EH (cell line): ENCODE measurements at places on chromosomes 11 and 22.
A peak's percentile ranks its signal among the peaks of the same experiment; 100 is the strongest.

- no peak for DNase-seq
Measured at GRCh38 chr22:24224468-24224867, 20.4 kb downstream of the GGT5 start.

DNA sequence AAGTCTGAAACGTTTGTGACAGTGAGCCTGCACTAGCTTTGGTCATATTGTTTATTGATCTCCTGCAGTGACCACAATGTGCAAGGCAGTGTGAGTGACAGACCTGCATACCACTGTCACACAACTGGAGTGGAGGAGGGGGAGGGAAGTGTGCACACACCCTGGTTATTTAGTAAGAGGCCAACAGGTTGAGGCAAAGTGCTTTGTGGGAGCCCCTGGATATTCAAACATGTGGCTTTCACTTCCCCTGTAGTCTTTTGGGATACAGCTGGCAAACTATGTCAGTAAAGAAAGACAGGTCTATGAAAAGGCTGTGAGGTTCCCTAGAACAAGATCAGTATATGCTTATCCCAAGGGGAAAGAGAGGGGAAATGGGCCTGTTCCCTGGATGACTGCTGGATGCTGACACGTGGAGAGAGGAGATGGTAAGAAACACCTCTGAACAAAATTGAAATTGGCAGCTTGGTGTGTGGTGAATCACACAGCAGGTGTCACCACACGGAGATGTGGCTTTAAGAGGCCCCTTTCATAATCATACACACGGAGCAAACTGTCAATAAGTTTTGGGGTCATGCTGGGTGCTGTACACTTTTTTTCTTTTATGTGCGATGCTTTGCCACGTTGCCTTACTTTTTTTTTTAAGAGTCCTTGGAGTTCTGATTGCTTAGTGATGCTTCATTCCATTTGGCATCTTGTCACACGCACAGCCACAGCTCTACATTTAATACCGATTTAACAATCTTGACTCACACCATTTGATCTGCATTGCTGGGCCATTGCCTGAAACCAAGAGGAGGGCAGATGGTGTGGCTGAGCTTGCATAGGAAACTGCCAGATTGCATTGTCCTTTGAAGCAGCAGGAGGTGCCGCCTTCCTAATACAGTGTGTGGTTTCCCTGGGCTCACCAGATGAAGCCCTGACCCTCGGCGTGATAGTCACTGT lies 11.3 kb downstream of the OSBP2 start:
- DNase-seq, result peak; percentile 94

GRCh38 chr11:27357250-27357649 lies 5.8 kb downstream of the CCDC34 start:
- no peak for DNase-seq

GRCh38 chr22:38348751-38349496 lies 31.7 kb upstream of the CSNK1E start:
- DNase-seq, result no peak

DNA sequence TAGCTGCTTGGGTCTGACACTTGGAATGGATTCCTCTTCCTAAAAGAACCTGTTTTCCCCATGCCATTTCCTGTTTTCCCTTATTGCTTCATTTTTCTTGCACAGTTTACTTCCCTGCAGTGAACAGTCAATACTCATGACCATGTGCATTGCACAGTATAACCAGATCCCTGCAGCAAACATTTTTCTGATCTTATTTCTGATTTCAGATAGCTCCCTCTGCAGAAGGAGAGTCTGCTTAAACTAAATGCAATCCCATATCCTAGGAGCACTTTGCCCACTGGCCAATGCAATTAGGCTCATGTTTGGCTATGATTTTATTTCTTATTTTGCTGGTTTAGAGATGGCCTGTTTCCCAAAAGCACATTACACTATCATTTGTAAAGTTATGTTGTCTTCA lies 96.7 kb upstream of the CD44 start:
- DNase-seq, result no peak
